ENCODE measurements at places on chromosomes 7 and 10.
A peak's percentile ranks its signal among the peaks of the same experiment; 100 is the strongest.

DNA sequence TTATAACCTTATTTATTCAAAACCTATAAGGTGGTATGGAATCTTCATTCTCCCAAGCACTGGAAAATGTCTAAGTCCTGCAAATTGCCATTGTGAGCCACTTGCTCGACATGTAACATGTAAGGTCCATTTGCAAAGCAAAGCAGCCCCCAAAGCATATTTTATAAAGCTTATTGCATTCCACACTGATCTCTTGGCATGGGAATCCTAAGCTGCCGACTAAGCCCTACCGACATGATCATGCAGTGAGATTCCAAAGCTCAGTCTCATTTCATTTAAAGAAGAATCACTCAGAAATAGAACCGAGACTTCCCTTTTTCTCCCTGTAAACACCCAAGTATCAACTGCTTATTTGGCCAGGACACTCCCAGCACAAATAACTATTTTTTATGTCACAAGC is 333.4 kb upstream of the MYO3A start:
- DNase-seq, result no peak

DNA sequence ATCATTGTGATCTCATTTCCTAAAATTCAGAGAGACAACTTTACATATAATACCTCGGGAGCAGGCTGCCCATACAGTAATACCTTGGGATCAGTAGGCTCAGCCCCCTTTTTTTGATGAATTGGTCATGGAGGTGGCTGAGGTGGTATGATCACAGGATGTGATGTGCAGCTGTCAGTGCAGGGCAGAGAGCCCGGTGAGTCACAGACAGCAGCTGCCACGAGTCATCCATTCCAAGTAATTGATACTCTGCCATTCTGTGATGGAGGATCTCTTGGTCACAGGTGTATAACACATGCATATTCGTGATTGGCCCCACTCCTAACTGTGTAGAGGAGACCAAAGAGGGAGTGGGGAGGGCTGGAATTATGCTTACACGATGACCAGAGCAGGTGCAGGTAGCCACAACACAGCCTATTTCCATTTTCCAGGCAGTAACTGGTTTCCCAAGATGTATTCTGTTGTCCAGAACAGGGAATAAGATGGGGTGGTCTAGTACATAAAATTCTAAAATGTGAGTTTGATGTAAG is 14.1 kb downstream of the NRCAM start:
- no peak for DNase-seq

DNA sequence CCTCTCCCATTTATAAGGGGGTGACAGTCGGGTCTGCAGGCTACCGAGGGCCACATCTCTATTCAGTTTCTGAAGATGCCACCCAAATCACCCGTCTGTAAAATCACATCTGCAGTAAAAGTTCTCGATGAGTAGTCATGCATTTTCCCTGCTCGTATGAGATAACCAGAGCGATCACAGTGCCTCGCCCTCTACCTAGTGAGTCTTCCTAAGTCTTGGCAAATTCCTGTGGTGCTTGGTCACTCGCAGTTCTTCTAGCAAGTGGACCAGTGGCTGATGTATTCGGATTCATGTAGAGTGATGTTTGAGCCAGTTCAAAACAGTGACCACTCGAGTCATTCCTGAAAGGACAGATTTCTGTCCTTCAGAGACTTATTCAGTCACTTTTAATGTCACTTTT is 44.9 kb downstream of the INSYN2A start:
- peak; percentile 22 for DNase-seq

DNA sequence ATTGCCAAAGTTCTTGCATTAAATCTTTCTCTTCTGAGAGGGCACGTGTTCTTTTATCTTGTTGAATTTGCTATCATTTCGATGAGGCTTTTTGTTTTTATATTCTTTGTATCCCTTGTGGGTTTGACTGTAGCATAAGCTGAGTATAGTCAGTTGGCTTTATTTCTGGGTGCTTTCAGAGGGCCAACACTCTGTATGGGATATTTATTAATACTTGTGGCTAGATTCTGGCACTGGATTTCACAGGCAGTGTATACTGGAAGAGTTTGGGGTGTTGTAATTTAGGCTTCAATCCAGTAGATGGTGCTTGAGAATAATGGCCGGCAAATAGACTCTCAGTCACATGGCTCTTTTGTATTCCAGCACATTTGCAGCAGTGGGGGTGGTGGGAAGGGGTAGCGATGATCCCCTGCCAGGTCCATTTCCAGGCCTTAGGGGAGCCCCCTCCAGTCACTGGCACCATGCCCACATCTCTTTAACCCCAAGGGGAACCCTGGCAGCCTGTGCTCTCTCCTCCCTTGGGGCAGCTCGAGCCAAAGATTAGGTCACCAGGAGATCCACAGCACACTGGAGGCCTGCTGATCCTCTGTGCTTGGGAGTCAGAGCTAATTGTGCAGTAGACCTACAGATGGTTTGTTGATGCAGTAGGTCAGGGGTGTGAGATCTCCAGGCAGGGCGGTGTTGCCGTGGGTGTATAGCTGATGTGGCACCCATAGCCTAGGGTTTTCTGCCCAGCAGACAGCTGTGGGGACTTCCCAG is 81.8 kb downstream of the PTPN20 start:
- peak; percentile 29 for DNase-seq

DNA sequence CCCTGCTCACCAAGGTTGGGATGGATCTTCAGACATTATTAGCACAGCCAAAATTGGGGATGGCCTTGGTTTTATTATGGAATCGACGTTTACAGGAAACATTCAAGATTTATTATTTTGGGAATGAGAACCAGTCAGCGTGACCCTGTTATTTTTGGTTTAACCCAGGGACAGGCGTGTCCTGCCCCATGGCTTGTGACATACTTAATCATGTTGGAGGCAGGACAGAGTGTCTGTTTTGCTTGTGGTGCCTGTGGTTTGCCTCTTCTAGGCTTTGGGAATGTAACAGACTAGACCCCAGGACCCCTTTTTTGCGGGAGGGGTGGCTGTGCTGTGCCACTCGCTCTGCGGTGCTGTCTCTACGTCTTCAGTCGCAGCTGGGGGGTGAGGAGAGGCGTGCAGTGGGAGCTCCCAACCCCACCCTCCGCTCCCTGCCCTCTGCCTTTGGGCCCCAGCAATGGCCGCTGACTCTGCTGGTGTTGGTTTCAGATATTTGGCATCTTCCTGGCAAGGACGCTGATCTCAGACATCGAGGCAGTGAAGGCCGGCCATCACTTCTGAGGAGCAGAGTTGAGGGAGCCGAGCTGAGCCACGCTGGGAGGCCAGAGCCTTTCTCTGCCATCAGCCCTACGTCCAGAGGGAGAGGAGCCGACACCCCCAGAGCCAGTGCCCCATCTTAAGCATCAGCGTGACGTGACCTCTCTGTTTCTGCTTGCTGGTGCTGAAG is 20.1 kb upstream of the SH2D4B start:
- DNase-seq, result no peak

GRCh38 chr10:4242561-4243035 is 457.6 kb upstream of the KLF6 start:
- peak; percentile 91 for DNase-seq

DNA sequence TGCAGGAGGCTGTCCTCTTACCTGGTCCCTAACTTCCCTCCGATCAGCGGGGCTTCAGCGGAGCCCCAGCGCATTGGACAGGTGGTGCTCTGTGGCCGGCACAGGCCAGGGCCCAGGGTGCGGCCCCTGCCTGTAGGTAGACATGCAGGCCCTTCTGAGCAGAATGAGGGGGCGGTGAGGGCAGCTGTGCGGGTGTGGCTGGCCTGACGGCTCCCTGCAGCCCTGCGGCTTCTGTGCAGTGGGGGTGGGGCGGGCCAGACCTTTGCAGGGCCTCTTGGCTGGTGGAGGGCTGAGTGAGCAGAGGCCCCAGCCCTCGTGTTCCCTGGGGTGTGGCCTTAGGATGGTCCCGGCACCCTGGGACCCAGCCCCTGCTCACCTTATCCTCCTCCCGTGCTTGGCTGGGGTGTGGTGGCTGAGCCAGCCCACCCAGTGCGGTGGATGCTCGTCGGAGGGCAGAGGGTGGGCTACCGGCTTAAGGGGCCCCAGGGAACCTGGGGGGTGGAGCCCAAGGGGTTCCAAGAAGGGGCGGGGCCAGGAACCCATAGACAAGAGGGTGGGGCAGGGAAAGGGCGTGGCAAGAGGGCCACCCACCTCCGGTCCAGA is 175.2 kb upstream of the TNRC18 start:
- DNase-seq, result no peak

GRCh38 chr10:3834947-3835346 is 49.9 kb upstream of the KLF6 start:
- DNase-seq, result no peak

GRCh38 chr10:13700473-13701144 is 113.8 kb downstream of the PRPF18 start:
- no peak for DNase-seq

DNA sequence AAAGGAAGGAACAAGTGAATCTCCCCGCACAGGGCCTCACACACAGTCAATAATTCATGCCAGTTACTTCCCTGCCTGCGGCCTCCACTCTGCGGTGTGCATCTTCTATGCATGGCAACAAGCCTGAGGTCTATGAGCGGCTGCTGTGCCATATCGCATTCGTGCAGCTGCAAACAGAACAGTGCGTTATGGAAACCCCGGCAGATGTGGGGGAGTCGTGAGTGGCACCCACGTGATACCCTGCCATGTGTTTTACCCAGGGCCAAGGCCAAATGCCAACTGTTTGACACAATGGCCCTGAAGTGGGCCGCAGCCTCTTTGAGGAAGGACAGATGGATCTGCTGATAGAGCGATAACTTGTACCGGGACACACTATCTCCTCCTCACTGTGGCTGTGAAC is 13.4 kb downstream of the TNS3 start:
- DNase-seq, result no peak

GRCh38 chr10:66277481-66277880 is 648.4 kb upstream of the LRRTM3 start:
- DNase-seq, result no peak

DNA sequence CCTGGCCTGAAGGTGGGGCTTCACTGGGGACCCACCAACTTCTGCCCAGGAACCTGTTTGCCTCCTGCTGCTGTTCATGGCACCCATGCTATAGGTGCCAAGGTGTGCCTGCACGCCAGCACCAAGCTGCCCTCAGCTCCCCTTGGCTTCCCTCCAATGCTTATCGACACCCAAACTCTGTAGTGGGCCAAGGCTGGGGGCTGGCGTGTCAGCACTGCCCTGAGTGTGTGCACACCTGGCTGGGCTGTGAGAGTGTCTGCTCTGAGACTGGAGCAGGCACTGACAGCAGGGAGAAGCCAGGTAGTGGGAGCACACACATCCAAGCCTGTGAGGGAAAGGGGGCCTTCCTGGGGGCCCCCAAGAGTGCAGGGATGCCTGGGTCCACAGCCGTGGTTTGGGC is 43.1 kb upstream of the TUBB8 start:
- no peak for DNase-seq

- no peak for DNase-seq
Measured at GRCh38 chr7:155963771-155964195, 151.5 kb upstream of the SHH start.

DNA sequence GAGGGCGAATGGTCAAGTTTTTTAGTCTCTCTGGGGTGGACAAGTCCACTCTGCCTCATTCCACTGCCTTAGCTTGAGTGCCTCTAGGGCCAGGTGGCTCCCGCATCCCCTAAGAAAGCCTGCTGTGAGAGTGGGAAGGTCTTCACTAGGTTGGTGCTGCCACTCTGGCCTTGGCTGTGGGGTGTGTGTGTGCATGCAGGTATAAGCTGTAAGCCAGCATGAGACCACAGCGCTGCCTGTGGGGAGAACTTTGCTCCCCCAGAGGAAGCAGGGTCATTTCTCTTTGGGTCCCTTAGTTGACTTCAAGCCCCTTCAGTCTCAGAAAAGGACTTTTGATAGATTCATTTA is 25.5 kb upstream of the PCBD1 start:
- no peak for DNase-seq

GRCh38 chr10:11716686-11717085 is 25.5 kb upstream of the ECHDC3 start:
- no peak for DNase-seq

DNA sequence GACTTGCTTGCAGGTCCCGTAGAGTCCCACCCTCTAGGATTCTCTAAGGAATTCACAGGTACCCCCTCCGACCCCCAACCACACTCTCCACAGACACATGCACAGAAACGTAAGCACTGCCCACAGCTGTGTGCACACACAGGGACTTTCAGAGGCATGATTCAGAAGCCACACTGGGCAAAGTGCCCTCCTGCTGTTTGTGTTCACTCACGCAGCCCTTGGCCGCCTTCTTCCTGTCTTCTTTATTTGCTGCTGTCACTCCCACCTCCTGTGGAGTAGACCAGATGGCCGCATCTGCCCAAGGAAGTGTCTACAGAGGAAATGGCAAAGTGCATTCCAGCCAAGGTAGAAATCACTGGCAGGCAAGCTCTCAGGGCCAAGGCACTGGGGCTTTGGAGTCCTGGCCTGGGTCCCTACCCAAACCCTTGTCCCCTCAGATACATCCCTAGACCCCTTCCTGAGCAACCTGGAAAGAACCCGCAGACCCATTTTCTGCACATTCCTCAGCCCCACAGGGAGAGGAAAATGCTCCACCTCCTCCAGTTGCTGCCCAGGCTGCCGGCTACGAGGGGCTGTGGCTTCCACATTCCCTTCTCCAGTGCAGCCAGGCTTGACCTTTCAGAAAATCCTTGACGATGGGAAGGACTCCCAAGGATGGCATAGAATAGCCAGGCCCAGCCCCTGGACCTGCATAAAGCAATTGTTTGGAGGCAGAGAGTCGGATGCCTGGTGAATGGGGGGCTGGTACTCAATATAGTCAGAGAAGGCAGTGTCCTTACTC is 21.6 kb upstream of the GIMAP8 start:
- peak; percentile 45 for DNase-seq

- DNase-seq, result peak; percentile 36
Measured at GRCh38 chr7:112150823-112151641, 55.2 kb downstream of the DOCK4 start.

DNA sequence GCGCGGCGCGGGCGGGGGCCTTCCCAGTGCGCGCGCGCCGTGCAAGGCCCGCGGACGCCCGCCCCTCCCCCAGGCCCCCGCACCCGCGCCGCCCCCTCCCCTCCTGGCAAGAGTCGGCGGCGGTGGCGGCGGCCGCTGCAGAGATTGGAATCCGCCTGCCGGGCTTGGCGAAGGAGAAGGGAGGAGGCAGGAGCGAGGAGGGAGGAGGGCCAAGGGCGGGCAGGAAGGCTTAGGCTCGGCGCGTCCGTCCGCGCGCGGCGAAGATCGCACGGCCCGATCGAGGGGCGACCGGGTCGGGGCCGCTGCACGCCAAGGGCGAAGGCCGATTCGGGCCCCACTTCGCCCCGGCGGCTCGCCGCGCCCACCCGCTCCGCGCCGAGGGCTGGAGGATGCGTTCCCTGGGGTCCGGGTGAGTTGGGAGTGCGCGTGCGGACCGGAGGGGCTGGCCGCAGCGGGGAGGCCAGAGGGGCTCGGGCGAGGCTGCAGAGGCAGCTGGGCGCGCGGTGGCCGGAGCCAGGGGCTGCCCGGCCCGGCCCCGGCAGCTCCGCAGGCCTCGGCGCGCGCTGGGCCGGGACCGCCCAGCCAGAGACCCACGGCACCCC is at the start of gene BMPR1A:
BMPR1A (plus strand) TSS at position 109 of the 602 bp plus-strand sequence. CDS start 119,400 bp downstream, outside the sequence.
- peak; percentile 94 for DNase-seq

Measured in fibroblast of skin of right quadriceps (primary cell).